T follicular helper cell (primary cell): ENCODE measurements at places on chromosomes 11 and 22.

- DNase-seq = no peak
Observed at GRCh38 chr11:118804094-118804493, 13.1 kb upstream of the DDX6 start.

GRCh38 chr11:45208135-45208534 lies 61.7 kb downstream of the PRDM11 start:
- DNase-seq = no peak

DNA sequence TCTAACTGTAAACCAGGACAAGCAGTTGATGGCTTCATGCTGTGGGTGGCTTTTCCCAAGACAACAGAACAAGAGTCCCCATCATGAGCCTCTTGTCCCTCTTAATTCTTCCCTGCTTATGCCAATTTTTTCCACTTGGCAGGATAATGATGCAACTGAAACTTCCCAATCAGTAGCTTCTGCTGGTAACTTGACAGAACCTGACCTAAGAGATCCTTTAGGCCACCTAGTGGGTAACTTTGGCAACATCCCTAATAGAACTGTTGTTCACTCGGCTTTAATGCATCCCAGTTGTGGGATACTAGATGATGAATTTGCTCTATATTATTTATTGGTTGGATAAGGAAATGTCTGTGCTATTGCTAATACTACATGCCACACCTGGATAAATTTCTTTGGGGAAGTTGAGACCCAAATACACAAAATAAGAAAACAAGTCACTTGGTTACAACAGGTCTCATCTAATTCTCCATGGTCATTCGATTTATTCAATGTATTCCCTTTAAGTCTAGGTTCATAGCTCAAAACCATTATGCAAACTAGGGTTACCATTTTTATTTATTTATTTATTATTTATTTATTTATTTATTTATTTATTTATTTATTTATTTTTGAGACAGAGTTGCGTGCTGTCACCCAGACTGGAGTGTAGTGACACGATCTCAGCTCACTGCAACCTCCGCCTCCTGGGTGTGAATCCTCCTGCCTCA lies 41.4 kb upstream of the NFAM1 start:
- DNase-seq = no peak

DNA sequence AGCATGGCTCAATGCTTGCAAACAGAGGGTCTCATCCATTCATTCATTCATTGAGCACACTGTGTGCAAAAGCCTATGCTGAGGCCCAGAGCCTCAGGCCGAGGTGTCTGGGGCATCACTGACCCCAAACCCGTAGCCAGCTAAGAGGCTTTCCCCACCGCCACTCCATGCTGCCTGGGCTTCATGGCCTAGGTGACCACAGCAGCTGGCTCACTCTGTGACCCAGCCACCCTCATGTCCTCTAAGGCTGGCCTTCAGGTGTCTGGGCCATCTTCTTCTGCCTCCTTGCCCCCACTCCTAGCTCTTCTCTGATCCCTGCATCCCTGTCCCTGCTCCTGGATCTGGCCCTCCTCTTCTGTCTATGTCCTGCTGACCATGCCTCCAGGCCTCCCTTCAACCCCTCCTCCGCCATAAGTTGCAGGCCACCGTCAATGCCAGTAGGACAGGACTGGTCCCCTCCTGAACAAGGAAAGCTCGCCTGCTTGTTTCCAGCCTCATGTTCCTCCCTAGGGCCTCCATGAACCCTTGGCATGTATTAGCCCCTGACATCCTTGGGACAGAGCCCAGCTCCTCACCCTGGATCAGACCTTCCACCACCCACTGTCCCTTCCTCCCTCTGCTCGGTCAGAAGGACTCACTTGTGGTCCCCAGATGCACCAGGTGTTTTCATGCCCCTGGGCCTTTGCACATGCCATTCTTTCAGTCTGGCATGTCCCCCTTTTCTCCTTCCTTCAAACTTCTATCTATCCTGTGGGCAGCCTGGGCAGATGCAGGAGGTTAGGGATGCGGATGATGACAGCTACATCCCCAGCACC lies 92.8 kb downstream of the MYEOV start:
- DNase-seq = no peak

- DNase-seq = no peak
Observed at GRCh38 chr11:86978247-86978646, 23.1 kb upstream of the FZD4 start.

GRCh38 chr22:24901448-24901847 lies 45.0 kb downstream of the LHFPL7 start:
- no peak for DNase-seq

GRCh38 chr11:18564149-18564548 lies 24.4 kb downstream of the UEVLD start:
- no peak for DNase-seq

- no peak for DNase-seq
Observed at GRCh38 chr11:68480852-68481510, 20.4 kb downstream of the PPP6R3 start.

DNA sequence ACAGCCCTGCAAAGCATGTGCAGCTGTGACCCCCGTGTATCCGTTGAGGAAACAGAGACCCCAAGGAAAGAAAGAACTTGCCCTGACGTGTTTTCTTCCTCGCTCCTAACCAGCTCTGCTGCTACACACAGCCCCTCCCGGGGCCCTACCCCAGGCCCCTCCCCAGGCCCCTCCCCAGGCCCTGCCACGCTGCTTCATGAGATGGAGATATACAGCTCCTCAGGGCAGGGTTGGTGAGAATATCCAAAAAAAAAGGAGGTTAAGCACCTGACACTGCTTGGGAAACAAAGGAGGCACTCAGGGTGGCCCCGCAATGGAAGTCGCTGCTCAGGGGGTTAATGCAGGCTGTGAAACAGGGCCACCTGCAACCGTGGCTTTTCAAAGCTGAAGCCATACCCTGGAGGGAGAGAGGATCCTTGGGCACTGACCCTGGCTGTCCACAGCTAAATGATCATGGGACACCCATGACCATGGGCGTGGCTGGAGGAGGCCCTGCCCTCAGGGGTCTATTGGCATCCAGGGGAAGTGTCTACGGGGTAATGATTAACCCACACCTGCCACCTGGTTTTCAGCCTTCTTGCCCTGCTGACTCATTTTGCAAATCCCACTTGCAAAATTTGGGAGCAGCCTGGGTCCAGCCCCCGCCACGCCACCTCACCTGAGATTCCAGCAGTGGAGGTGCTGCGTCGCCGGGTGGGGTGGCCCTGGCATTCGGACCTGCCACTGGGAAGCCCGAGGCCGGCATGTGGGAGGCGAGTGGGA lies 112.1 kb upstream of the ANO1 start:
- DNase-seq = no peak

GRCh38 chr11:129278586-129279319 lies 86.6 kb upstream of the ARHGAP32 start:
- DNase-seq = no peak

DNA sequence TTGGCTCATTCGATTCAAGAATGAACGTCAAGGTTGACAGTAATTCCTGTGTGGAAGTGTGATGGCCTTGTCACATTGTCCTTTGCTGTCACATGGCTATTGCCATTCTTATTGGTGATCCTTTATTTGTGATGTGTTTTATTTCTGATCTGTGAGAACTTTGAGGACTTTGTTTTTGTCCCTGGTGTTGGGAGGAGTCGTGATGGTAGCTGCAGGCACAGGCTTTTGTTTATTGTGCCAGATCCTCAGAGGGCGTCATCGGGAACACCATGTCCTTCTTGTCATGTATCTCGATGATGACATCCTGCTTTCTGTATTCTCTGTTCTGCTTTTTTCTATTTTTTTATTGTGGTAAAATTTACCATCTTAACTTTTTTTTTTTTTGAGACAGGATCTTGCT lies 5.6 kb downstream of the PICK1 start:
- DNase-seq = no peak
